ENCODE measurements at places on chromosomes 4 and X. TPM values are rescaled to one million over a fixed set of nuclear protein-coding genes. Genes with fewer than 3 reads are reported as not detected.

DNA sequence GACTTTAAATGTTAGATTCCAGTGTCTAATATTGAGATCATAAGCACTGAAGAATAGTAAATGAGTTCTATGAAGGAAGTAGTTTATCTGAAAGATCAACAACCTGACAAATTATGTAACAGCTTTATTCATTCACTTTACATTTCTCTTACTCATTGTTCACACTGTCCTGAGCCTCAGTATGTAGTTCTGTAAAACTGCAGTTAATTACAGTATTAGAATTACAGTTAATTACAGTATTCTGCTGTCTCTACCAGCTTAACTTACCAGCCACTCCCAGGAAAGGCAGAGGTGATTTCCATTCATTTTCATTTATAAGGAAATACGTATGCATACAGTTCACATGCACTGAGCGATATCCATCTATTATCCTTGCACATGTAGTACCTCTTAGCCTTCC, 32.7 kb downstream of the NFKB1 start:
- no peak for DNase-seq

DNA sequence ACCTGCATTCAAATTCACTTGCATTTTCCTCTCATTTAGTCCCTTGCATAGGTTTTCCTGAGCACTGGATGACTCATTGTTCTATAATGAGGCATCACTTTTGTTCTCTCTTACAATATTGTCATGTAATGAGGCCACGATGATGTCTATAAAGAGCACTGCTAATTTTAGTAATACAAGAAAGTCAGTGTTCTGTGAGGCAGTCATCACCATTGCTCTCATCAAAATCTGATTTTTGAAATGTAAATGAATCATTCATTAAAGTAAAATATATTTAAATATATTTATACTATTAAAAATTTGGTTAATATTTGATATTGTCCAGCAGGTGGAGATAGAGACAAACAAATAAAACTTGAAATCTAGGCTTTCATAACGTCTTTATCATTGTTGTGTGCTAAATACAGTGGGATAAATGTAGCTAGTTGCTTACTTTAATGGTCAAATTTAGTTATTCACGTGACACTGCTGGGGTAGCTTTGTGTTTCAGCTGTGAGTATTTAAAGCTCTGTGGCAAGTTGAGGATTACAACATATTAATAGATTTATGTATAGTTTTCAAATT, 15.4 kb downstream of the HMGB2 start:
- DNase-seq: no peak

DNA sequence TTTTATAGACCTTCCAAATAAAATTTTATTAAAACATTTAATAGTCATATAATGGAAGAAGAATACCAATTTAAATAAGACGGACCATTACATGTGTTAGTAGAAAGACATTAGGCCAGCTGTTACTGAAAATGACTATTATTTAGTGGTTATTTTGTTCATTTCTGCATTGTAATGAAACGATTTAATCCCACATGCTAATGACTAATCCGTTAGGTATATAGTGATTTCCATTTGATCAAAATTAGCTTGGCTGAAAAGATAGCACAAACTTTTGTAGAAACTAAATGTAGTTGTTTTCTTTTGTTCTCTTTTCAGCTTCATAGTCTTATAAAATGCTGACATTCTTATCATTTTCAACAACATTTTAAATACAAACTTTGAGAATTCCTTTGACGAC, 556.1 kb upstream of the TENM3 start:
- DNase-seq: no peak

- no peak for DNase-seq
These were observed 76.0 kb upstream of the AP1S2 start for GRCh38 chrX:15930585-15930984.

GRCh38 chr4:98448908-98449307, 187.7 kb downstream of the RAP1GDS1 start:
- DNase-seq: no peak

DNA sequence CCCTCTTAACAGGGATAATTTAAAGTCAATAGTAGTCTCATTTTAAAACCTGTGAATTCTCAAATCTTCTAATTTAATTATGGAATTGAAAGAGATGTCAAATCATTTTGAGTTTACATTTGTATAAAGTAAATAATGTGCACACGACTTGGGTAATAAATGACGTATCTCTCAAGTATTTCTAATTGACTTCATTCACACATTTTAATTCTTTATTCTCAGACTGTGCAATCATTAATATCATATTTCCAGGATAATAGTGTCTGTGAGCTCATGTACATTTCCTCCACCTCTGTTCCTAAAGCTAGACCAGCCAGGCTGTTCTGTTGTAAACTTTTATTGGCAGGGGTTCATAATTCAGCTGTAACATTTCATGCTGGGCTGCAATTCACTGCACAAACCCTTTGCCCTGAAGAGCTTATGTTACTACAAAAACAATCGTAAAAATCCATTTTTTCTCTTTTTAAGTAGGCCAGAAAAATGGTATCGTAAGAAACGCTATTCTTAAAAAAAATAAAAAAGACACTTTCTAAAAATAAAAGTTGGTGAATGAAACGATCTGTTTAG, 1103.1 kb upstream of the TENM3 start:
- no peak for DNase-seq

GRCh38 chrX:45794995-45795337, 594.3 kb upstream of the DIPK2B start:
- no peak for DNase-seq

Gene GAGE12F
- not detected for total RNA-seq

Gene GCNA
- 1.5 TPM for total RNA-seq

Gene PHOX2B
- not detected for total RNA-seq

Gene ACE2
- 12.7 TPM for total RNA-seq

Gene RAI2
- total RNA-seq: 22.3 TPM
